Aorta (tissue), 5 donors: ENCODE measurements at places on chromosomes 2 and 18.

DNA sequence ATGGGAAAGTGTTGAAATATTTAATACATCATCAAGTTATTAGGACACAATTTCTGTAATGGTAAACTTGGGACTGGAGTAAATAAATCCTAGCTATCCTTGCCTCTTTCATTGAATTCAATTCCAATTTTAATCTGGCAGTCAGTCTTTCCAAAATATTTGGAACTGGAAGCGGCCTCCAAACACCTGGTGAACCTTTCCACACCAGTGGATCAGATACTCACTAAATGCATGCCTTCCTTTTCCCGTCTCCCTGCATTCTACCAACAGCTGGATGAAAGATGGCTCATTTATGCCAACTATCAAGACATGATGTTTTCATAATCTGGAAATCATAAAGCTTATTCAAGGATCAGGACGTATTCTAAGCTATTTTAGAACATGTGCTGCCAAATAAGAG, 488.2 kb upstream of the SPHKAP start:
- H3K27me3 ChIP-seq: no peaks in the 10 kb centered on the region
- H3K27ac ChIP-seq: no peak overlapping the region
- peaks cover 2% of the 10 kb centered on the region for H3K4me1 ChIP-seq
- H3K4me3 ChIP-seq: no peak overlapping the region
- H3K36me3 ChIP-seq: no peaks in the 10 kb centered on the region
- DNase-seq: no peak

- no peaks in the 10 kb centered on the region for H3K27me3 ChIP-seq
- no peak for DNase-seq
- H3K4me1 ChIP-seq: no peaks in the 10 kb centered on the region
- H3K4me3 ChIP-seq: no peak overlapping the region
Observed at GRCh38 chr2:85078536-85078935, 54.7 kb upstream of the TCF7L1 start.

GRCh38 chr2:230178546-230179485, 41.0 kb downstream of the SP110 start:
- H3K27me3 ChIP-seq: no peaks in the 10 kb centered on the region
- no peak overlapping the region for H3K27ac ChIP-seq
- no peak overlapping the region for H3K4me3 ChIP-seq
- no peak for DNase-seq
- H3K36me3 ChIP-seq: peaks cover 11% of the 10 kb centered on the region

- no peaks in the 10 kb centered on the region for H3K4me1 ChIP-seq
- no peaks in the 10 kb centered on the region for H3K36me3 ChIP-seq
- no peak overlapping the region for H3K4me3 ChIP-seq
- no peaks in the 10 kb centered on the region for H3K27me3 ChIP-seq
- DNase-seq: no peak
- H3K27ac ChIP-seq: no peak overlapping the region
Observed at GRCh38 chr2:128736046-128736688, 417.5 kb upstream of the HS6ST1 start.

- DNase-seq: no peak
- no peak overlapping the region for H3K27ac ChIP-seq
- H3K4me1 ChIP-seq: no peaks in the 10 kb centered on the region
- no peaks in the 10 kb centered on the region for H3K27me3 ChIP-seq
- no peak overlapping the region for H3K4me3 ChIP-seq
- H3K36me3 ChIP-seq: no peaks in the 10 kb centered on the region
Observed at GRCh38 chr2:167181134-167181533, 292.9 kb downstream of the XIRP2 start.

GRCh38 chr2:85799215-85799956, 45.6 kb downstream of the ATOH8 start:
- no peak overlapping the region for H3K4me3 ChIP-seq
- H3K27me3 ChIP-seq: no peaks in the 10 kb centered on the region
- no peaks in the 10 kb centered on the region for H3K4me1 ChIP-seq

- no peak overlapping the region for H3K4me3 ChIP-seq
- no peak for DNase-seq
- no peaks in the 10 kb centered on the region for H3K4me1 ChIP-seq
Observed at GRCh38 chr2:15956751-15957736, 16.7 kb downstream of the MYCN start.

DNA sequence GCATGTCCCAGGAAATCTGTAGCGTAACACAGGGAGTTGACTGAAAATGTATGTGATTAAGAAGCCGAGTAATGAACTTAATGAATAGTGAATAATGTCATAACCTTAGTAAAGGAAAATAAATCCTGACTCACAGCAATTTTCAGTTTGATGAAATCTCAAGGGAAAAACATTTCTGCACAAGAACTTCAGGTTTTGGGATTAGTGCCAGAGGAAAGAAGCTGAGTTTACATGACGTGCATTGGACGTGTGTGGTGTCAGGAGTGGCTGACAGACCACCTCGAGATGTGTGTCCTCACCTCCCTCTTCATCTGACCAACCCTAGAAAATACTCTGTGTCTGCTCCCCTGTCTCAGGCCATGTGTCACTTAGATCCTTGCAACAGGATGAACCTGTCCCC, 39.1 kb downstream of the VWA3B start:
- no peak overlapping the region for H3K4me3 ChIP-seq
- H3K27me3 ChIP-seq: no peaks in the 10 kb centered on the region
- DNase-seq: no peak
- no peaks in the 10 kb centered on the region for H3K4me1 ChIP-seq
- no peak overlapping the region for H3K27ac ChIP-seq
- no peaks in the 10 kb centered on the region for H3K36me3 ChIP-seq

- no peaks in the 10 kb centered on the region for H3K27me3 ChIP-seq
- no peak overlapping the region for H3K4me3 ChIP-seq
Observed at GRCh38 chr2:17543131-17543660, 2.7 kb downstream of the VSNL1 start.

DNA sequence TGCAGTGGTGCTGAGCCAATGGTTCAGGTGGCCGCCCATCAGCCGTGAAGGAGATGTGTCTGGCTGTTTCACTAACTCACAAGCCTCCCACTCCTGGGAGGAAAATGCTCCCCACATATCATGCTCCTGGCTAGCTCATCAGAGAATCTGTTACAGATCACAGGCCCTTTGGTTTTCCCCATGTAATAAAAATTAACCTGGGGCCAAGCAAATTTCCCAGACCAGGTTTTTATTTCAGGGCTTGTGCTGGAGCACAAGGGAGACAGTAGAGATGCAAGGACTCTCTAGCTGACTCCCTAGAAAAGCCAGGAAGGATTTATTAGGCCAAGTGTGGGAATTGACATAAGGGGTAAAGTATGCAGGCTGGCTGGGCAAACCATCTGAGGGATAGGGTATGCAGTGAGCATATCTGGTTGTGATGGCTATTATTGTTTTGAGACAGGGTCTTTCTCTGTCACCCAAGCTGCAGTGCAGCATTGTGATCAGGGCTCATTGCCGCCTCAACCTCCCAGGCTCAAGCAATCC, 40.6 kb upstream of the CCBE1 start:
- no peak for DNase-seq
- no peaks in the 10 kb centered on the region for H3K36me3 ChIP-seq
- H3K4me3 ChIP-seq: no peak overlapping the region

DNA sequence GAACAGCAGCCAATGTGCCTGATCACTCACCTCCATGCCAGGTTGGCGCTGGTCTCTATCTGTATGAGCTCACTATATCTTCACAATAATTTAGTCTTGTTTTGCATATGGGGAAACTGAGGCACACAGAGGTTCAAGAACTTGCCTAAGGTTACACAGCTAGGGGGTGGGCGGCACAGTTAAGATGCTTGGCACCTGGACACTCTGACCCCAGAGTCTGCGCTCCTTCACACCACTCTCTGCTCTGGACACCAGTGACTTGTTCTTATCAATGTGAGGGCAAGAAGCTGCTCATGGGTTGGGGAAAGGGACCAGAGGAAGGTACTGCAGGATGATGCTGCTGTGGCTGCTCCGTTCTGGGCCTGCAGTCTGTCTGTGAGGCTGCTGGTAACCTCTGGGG, 27.1 kb downstream of the FBLN7 start:
- no peaks in the 10 kb centered on the region for H3K4me1 ChIP-seq
- no peak overlapping the region for H3K27ac ChIP-seq
- DNase-seq: no peak
- H3K4me3 ChIP-seq: no peak overlapping the region
- H3K36me3 ChIP-seq: no peaks in the 10 kb centered on the region

DNA sequence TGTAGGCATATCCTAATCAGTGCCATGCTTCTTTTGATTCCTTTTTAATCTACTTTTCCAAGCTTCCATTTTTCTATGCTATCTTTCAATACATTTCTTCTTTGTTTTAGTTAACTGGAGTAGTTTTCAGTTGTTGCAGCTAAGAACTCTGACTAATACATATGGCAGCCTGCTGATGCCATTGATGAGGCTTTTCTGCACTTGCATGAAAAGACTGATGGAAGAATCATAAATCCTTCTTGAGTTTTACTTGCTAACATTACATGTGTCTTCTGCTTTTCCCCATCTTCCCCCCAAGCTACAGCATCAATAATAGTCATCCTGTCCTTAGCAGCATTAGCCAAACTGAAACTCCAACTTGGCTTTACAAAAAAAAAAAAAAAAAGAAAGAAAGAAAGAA, 203.3 kb downstream of the LRP1B start:
- H3K27me3 ChIP-seq: no peaks in the 10 kb centered on the region
- H3K4me1 ChIP-seq: no peaks in the 10 kb centered on the region
- DNase-seq: no peak

- DNase-seq: no peak
- H3K36me3 ChIP-seq: no peaks in the 10 kb centered on the region
- no peaks in the 10 kb centered on the region for H3K27me3 ChIP-seq
- H3K4me1 ChIP-seq: no peaks in the 10 kb centered on the region
- no peak overlapping the region for H3K4me3 ChIP-seq
Observed at GRCh38 chr18:44548291-44549221, 132.1 kb upstream of the SETBP1 start.

DNA sequence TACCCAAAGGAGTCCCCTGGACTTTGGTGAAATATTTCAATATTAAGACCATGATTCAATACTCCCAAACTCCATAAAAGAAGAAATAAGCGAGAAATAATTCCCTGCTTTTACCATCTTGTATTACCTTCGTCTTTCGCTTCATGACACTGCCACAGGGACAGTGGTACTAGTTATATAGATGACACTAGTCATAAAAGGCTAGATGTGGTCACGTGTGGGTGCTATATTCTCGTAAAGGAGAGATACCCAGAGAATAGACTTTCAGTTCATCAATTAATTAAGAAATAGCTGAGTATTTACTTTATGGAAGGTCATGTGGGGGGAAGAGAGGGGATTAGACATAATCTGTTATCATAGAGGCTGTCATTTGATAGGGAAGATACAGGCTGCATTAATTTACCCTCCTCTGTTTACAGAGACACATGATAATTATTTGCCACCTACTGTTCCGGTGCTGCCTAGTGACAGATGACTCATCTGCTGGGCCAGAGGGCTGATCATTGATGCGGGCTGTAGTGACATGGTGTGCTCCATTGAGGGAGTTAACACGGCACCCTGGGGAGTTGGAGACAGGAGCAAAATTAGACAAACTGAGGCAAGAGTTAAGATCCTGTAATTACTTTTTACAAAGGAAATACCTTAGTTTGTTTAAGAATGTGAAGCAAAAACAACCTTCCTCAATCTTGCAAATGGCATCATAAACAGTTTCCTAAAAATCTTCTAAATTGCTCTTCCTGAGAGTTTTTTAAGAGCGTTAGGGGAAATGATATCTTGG, 78.2 kb upstream of the ITGB6 start:
- H3K36me3 ChIP-seq: peaks cover 5% of the 10 kb centered on the region
- H3K4me3 ChIP-seq: no peak overlapping the region
- H3K27me3 ChIP-seq: no peaks in the 10 kb centered on the region
- DNase-seq: no peak

- H3K27me3 ChIP-seq: no peaks in the 10 kb centered on the region
- DNase-seq: no peak
- no peak overlapping the region for H3K27ac ChIP-seq
- no peaks in the 10 kb centered on the region for H3K36me3 ChIP-seq
- H3K4me1 ChIP-seq: no peaks in the 10 kb centered on the region
Observed at GRCh38 chr2:212794471-212794870, 255.9 kb upstream of the ERBB4 start.

- no peaks in the 10 kb centered on the region for H3K27me3 ChIP-seq
- DNase-seq: no peak
Observed at GRCh38 chr2:57615855-57616556, 430.6 kb upstream of the VRK2 start.

GRCh38 chr2:130839011-130839780, 2.5 kb downstream of the ARHGEF4 start:
- H3K27ac ChIP-seq: no peak overlapping the region
- DNase-seq: peak; percentile 15
- H3K4me3 ChIP-seq: no peak overlapping the region
- no peaks in the 10 kb centered on the region for H3K27me3 ChIP-seq

GRCh38 chr2:118697781-118698180, 149.7 kb downstream of the EN1 start:
- H3K36me3 ChIP-seq: no peaks in the 10 kb centered on the region
- no peak for DNase-seq
- H3K4me1 ChIP-seq: no peaks in the 10 kb centered on the region
- no peak overlapping the region for H3K27ac ChIP-seq

- no peaks in the 10 kb centered on the region for H3K27me3 ChIP-seq
- no peak for DNase-seq
- H3K4me1 ChIP-seq: no peaks in the 10 kb centered on the region
- H3K4me3 ChIP-seq: no peak overlapping the region
- no peak overlapping the region for H3K27ac ChIP-seq
- no peaks in the 10 kb centered on the region for H3K36me3 ChIP-seq
Observed at GRCh38 chr2:88095022-88095421, 27.4 kb downstream of the SMYD1 start.

- H3K4me1 ChIP-seq: peaks cover 2% of the 10 kb centered on the region
- DNase-seq: no peak
- H3K27me3 ChIP-seq: no peaks in the 10 kb centered on the region
- no peak overlapping the region for H3K4me3 ChIP-seq
- no peak overlapping the region for H3K27ac ChIP-seq
- no peaks in the 10 kb centered on the region for H3K36me3 ChIP-seq
Observed at GRCh38 chr18:48751727-48752468, 198.9 kb downstream of the SMAD7 start.

DNA sequence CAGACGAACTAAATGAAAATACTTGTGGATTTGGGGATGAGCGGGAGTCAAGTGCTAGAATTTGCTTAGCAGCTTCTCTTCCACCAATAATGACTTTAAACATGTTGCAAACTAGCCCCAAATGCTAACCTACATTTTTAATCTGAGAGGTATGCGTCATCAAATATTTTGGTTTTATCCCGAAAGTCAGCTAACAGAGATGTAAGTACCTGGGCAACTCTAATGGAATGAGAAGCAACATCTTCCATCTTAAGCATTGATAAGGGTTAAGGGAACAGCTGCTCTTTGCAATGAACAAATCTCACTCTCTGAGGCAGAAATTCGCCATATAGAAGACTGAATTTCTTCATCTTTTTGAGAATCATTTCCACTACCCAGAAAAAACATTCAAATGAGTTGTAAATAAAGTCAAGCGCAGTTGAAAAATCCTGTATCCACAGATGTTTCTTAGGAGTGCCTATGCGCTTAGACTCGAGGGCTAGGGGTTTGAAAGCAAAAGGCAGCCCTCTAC, 926 bp upstream of the YPEL5 start:
- no peaks in the 10 kb centered on the region for H3K36me3 ChIP-seq
- H3K27me3 ChIP-seq: no peaks in the 10 kb centered on the region
- peaks cover 3% of the 10 kb centered on the region for H3K4me1 ChIP-seq
- no peak for DNase-seq

- H3K27ac ChIP-seq: no peak overlapping the region
- H3K36me3 ChIP-seq: peaks cover 6% of the 10 kb centered on the region
- DNase-seq: no peak
- no peaks in the 10 kb centered on the region for H3K4me1 ChIP-seq
- no peak overlapping the region for H3K4me3 ChIP-seq
Observed at GRCh38 chr2:190990132-190990531, 23.8 kb downstream of the STAT1 start.

- H3K27me3 ChIP-seq: no peaks in the 10 kb centered on the region
- no peaks in the 10 kb centered on the region for H3K36me3 ChIP-seq
- no peaks in the 10 kb centered on the region for H3K4me1 ChIP-seq
- no peak for DNase-seq
Observed at GRCh38 chr18:14085770-14086457, 46.3 kb downstream of the ZNF519 start.
